ENCODE measurements at places on chromosomes 3 and 15.

GRCh38 chr3:69718866-69719586, 20.2 kb upstream of the MITF start:
- DNase-seq = no peak

DNA sequence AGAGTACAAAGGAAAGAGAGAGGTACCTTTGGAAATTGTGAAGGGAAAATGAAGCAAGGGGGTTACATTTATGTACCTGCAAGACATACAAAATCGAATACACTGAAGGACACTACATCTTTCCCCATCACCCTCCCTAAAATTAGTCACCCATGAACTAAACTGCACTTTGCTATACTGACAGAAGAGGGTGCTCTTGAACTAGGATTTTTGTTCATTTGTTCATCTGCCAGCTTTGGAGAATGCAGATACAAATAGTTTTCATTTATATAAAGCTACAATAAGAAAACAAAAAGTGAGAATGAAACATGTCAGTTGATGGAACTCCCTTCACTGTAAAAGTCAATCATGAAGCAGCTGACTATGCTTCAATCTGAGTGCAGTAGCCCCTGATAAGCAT, 55.7 kb downstream of the PCCB start:
- DNase-seq = no peak

GRCh38 chr3:67290438-67290837, 292.3 kb downstream of the KBTBD8 start:
- DNase-seq = peak; percentile 5

DNA sequence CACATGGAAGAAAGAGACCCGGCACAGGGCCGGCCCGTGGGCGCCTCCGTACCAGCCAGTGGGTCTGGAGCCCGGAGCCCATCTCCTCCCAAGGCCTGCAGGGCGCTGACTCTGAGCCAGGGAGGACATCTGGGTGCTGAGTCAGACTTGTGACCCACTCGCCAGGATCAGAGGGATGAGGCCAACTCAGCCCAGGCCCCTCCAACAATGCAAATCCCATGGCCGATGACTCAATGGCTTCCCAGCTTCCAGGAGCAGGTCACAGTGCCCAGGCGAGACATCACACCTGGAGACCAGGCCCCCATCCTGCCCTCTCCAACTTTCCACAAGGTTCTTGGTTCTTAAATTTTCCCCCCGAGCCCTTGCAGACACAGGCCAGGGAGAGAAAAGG, 95.1 kb downstream of the LRIG1 start:
- no peak for DNase-seq

GRCh38 chr3:140290105-140290504, 355.1 kb downstream of the CLSTN2 start:
- no peak for DNase-seq

DNA sequence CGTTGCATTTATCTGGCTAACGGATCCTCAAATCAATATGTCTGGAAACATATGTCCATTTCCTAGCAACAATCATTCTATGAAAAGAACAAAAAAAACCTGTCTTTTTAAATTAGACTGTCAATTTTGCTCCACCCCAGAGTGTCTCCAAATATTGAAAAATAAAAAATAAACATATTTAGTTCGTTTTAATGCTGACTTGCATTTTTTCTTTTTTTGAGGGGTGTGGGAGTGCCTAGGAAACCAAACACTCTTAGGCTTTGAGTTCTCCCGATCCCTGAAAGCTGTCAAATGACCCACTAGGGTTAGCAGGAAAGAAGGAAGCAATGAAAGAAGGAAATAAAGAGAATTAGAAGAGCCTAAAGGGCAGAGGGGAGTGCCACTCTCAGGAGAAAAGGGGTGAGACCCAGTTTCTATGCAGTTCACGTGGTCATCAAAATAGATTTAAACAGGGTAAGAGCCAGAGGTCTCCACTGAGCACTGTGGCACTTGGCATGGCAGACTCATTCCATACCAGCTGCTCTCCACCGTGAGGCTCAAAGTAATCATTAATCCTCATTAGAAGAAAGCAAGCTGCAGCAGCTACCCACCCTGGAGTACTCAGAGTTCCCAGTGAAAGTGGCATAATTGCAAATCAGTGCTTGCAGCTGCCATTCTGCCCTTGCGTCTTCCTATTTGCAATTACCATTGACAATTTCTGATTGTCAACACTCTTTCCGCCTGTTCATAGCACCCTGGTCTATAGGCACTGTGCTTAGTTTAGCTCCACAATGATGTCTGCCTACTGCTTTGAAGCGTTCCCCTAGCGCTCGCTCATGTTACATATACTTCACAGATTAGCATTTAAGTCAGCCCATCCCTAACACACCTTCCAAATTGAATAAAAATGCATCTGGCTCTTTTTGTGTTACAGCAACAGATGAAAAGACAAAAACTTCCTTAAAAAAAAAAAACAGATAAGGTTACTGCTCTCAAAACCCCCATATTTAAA, 32.3 kb downstream of the PDZRN3 start:
- DNase-seq = no peak

DNA sequence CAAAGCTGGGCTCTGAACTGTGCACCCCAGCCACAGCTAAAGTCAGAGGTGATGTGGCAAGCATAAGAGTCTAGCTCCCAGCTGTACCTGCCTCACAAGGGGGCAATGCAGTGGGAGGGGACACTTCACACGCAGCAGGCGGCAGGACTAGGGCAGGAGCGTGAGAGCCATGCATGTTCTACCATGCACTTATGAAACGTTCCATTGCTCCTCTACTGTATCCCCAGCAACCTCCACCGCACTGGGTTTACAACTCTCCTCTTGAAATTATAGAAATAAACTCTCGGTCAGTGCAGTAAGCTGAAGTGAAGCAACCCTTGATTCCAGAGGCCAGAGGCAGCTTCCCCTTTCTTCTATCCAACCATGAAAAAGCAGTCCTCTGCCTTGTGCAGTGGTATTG, 298.6 kb upstream of the STT3B start:
- DNase-seq = no peak

- no peak for DNase-seq
These were observed 48.7 kb downstream of the VGLL3 start for GRCh38 chr3:86942206-86942605.

GRCh38 chr3:58421004-58421403, 12.6 kb downstream of the PDHB start:
- DNase-seq = no peak

DNA sequence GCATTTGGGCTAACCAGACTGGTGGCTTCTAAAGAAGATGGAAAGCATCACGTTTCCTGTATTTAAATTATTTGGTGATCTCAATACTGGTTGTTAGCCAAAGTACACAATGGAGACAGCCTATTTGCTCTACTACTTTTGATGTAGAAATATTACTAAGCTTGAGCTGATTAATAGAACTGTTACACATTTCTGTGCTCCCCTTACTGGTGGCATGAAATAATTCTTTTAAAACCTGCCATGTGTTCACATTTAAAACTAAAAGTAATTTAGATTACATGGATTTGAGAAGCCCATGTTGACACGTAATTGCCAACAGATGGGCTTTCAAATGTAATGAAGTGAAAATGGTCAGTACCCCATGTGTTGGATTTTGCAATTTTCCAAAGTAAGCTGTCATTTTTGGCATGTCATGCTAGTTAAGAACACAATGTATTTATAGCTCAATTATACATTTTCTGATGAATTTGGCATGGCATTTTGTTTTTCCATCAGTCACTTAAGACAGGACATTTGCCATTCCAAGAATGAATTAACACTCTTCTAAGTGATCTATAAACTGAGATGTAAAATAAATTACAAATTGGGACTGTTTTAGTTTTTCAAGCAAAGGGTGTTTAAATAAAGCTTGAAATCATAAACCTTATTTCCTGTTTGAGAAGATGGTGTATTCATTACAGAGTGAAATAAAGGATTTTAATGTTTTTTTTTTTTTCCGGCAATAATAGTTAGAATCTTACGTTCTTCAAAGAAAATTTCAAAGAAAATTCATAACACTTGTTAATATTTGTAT, 10.8 kb upstream of the RARRES1 start:
- DNase-seq = no peak

- DNase-seq = peak; percentile 23
These were observed at the start of gene DRD3 for GRCh38 chr3:114178770-114179368. Gene DRD3, minus strand, starts transcription at chr3:114179052. Its CDS starts 7,060 bp downstream, at chr3:114171992.

GRCh38 chr3:64295594-64295993, 70.3 kb upstream of the PRICKLE2 start:
- DNase-seq = no peak

DNA sequence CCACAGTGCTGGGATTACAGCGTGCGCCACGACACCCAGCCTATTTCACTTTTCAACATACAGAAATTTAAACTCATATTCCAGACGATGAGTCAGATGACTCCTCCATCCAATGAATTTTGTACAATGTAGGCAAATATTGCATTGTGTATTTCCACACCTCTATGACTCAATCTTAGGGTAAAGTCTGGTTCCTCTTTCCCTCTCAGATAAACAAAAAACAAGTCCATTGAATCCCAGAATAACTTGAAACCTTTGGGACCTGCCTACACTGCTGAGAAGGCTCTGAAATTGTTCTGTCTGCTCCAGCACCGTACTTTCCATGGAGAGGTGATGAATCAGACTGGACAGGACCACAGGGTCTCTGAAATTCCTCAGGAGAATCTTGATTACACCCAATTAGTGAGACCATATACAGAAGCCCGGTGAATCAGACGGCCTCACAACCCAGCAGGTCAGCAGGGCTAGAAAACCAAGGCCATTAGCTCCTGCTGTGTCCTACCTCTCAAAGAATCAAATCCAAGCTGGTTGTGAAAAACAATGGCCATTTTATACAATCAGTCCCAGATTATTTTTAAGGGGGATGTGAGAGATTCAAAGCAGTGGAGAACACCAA, 112.6 kb downstream of the ERC2 start:
- DNase-seq = no peak

- DNase-seq = no peak
These were observed 118.3 kb upstream of the GALNT15 start for GRCh38 chr3:16056217-16056616.

GRCh38 chr3:194854659-194855390, 169.1 kb downstream of the FAM43A start:
- DNase-seq = no peak

DNA sequence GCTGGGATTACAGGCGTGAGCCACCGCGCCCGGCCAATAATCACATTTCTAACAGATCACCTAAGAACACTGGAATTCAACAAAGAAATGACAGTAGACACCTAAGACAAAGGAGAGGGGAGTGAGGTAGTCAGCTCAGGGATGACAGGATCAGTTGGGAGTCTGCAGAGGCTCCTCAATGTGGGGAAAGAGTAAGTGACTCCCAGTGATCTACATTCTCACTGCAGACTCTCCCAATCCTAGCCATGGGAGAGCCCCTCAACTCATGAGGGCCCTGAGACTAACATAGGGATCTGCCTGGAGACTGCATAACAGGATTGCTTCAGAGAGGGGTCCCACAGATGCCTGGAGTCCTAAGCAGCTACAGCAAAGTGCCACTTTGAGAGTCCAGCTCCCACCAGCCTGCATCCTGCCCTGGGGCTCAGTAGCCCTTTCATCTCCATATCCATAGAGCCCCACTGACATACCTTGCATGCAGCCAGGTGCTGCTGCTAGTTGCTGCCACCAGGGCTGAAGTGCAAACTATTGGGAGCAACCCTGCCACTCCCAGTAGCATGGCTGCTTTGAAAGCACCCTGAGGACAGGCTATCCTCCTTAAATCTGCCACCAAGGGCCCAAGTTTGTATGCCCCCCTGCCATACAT, 21.8 kb upstream of the PFN2 start:
- no peak for DNase-seq

- no peak for DNase-seq
These were observed 92.6 kb downstream of the LEKR1 start for GRCh38 chr3:156918746-156919145.

- DNase-seq = no peak
These were observed 2.7 kb upstream of the FNDC3B start for GRCh38 chr3:172036541-172037215.

- DNase-seq = no peak
These were observed 95.1 kb upstream of the MEX3B start for GRCh38 chr15:82140886-82141285.

DNA sequence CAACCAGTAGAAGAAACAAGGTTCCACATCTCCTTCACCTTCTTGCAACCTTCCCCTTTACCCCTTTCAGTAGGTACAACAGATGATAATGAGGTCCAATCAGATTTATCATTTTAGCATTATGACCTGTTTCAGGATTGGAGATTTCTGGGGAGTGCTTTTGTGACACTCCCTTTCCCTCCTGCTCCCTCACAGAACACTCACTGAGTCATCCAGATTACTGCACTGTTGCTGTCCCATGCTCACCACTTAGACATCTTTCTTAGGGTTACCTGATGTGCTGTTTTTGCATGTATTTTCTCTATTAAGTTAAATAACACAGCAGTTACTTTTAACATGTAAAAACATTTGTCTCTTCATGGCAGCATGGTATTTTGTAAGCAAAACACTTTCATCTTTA, 118.5 kb downstream of the MFSD1 start:
- no peak for DNase-seq

GRCh38 chr15:73934281-73934680, 8.0 kb downstream of the LOXL1 start:
- DNase-seq = no peak

DNA sequence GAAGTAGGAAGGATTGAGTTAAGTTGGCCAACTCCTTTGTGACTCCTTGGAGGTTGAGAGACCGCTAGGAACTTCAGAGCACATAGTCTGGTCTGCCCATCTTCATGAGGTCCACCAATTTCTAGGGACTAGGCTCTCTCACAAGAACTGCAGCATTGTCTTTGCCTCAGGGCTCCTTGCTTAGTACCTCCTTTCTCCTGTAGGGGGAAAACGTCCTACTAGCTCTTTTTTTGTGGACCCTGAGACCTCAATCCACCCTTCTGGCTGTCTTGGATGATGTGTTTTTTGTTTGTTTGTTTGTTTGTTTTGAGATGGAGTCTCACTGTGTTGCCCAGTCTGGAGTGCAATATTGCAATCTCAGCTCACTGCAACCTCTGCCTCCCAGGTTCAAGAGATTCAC, 21.6 kb downstream of the REC114 start:
- DNase-seq = no peak

DNA sequence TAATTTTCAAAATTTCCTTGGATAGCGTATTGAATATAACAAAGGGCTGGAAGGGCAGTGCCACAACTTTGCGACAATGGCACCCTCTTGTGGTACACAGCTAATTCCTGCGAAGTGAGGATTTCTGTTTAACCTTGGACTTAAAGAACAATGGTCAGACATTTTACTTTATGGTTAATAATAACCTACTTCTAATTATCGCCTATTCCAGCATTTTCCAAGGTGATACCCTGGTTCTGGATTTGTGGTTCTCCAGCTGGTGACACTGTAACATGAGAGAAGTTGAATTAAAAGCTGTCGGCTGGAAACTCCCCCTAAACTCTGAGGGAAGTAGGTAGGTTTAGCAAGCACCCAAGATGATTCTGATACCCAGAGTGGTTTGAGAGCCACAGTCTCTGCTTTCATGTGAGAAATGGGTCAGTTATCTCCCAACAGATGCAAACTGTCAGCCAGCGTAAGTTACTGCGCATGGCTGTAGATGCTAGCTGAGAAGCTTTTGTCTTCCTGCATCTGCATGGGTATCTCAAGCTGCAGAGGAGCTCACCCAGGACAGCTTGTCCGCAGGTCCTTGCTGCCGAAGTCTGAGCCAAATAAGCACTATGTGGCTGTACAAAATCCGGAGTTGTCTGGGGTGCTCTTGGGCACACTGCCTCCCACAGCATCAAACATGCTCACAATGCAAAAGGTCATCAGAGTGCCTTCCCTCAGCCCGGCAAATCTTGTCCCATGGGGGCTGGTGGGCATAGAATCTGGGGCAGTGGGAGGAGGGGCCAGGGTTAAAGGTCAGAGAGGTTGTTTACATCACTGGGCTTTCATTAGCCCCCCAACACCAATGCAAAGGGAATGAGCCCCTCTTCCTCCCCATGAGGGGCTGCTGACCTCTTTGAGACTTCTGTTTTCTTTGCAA, 6.6 kb upstream of the CHSY1 start:
- peak; percentile 75 for DNase-seq

Measured in B cell (primary cell).